CD8-positive, alpha-beta memory T cell (primary cell): ENCODE measurements at places on chromosomes 1 and 21.

GRCh38 chr21:44360159-44360558, 6.7 kb downstream of the TRPM2 start:
- no peak for DNase-seq

GRCh38 chr21:42683371-42684108, 30.1 kb downstream of the PDE9A start:
- peak; percentile 50 for DNase-seq

DNA sequence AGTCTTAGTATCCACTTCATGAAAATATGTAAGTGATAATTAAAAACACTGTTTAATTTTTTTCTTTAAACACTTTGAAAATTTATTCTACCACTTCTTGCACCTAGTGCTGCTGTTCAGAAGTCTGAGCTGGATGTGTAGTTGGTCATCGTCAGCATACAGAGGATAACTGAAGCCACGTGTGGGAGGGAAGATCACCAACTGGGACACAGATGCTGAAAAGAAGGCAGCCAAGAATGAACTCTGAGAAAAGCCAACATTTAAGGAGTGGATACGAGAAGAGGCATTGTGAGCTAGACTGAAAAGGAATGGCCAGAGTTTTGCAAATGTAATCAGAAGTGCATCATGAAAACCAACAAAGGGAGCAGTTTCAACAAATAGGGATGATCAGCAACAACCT, 24.6 kb upstream of the CLCA4 start:
- DNase-seq: no peak

DNA sequence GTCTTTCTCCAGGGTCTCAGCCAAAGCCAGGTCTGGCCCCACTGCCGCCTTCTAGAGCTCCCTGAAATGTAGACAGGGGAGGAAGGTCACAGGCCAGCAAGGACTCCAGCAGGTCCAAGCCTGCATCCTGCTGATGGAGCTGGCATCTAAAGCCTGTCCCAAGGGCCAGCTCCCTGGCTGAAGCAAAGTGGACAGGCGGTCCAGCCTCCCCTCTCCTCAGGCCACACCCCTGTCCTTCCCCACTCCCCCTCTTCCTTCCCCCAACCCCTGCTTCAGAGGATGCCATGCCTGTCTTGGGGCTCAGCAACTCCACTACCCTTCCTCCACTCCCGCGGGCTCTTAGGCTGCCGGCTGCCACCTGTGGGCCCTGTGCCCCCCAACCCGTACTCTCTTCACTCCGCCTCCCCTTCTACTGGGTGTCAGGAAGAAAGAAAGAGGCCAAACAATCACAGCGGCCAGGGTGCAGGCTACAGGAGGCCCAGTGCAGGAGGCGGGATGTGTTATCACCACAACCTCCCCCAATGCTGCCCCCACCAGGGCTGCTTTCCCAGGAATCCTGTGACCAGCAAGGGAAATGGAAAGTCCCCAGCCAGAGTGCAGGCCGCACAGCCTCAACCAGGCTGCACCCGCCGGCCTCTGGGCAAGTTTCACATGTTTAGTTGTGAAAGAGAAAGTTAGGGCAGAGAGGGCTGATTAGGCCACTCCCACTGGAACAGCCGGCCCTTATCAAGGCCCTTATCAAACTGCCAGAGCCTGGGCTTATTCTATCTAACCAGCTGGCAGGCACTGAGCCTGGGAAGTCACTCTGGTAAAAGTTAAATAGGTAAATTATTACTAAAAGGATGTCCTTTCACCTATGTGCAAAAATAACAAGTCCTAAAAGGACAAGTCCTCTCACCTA, 34.1 kb downstream of the ACOT7 start:
- peak; percentile 45 for DNase-seq

- no peak for DNase-seq
Observed at GRCh38 chr1:95223110-95223509, 10.9 kb upstream of the RWDD3 start.

DNA sequence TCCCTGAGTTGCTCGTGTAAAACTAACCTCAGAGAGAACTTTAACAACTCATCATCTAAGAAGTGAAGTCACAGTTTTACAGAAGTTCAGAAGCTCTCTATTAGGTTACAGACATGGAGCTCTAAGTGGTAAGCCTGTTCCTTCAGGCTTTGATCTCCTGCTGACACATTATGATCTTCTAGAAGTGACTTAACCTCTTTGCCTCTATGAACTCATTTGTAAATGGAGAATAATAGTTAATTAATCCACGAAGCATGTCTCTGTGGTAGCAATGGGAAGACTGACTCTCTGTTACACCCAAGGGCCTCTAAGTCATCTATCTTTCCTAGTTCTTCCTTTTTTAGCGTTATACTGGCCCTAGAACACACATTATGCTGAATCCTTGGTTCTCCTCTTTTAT, 157.9 kb upstream of the NRIP1 start:
- DNase-seq: no peak

DNA sequence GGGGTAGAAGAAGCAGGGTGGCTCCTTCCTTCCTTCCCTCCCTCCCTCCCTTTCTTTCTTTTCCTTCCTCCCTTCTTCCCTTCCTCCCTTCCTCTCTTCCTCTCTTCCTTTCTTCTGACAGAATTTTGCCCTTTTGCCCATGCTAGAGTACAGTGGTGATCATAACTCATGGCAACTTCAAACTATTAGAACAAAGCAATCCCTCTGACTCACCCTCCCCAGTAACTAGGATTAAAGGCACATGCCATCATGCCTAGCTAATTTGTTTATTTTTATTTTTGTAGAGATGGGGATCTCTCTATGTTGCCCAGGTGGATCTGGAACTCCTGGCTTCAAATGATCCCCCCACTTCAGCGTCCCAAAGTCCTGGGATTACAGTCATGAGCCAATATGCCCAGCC, 10.0 kb upstream of the RPE65 start:
- DNase-seq: no peak

GRCh38 chr1:47821760-47822159, 175.4 kb downstream of the TRABD2B start:
- DNase-seq: no peak

DNA sequence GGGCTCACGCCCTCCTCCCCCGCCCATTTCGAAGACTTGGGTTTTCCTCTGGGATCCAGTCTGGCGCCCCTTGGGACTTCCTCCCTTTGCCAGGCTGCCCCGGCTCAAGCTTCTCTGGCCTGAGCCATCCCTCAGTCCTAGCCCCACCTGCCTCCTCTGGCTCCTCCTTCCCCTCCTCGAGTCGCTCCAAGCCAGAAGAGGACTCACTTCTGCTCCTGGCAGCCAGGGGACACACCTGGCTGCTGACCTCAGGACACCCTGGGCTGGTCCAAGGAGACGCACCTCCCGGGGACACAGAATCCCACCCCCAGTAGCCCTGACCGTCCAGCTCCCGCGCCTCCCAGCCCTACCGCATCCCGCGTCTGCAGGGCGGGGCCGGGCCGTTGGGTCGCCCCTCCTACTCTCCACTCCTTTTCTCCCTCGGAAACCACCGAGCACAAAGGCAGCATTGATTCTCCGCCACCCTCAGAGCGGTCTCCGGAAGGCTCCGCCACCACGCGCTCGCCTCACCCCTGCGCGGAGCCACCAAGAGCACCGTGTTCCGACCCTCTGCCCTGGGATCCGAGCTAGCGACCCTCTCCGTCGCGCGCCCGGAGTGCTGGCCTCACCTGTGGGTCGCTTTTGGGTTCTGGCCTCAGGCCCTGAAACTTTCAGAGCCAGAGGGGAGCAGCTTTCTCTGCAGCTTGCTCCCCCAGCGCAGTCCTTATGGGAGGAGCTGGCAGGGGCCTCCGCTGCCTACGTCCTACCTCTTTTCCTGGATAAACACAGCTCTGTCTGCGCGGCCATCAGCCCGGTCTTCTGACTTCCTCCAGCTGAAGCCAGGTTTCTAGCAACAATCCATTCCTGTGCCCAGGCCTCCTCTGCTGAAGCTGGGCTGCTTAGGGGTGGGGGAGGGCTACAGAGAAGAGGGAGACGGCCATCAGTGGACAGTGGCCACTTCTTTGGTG, at the start of gene C2CD4D:
C2CD4D (minus strand) TSS at position 364 of the 947 bp plus-strand sequence. CDS start 831 bp downstream, outside the sequence.
- DNase-seq: peak; percentile 59

GRCh38 chr1:214824763-214825162, 221.8 kb downstream of the CENPF start:
- no peak for DNase-seq

GRCh38 chr1:8519167-8519566, 201.3 kb downstream of the SLC45A1 start:
- no peak for DNase-seq

DNA sequence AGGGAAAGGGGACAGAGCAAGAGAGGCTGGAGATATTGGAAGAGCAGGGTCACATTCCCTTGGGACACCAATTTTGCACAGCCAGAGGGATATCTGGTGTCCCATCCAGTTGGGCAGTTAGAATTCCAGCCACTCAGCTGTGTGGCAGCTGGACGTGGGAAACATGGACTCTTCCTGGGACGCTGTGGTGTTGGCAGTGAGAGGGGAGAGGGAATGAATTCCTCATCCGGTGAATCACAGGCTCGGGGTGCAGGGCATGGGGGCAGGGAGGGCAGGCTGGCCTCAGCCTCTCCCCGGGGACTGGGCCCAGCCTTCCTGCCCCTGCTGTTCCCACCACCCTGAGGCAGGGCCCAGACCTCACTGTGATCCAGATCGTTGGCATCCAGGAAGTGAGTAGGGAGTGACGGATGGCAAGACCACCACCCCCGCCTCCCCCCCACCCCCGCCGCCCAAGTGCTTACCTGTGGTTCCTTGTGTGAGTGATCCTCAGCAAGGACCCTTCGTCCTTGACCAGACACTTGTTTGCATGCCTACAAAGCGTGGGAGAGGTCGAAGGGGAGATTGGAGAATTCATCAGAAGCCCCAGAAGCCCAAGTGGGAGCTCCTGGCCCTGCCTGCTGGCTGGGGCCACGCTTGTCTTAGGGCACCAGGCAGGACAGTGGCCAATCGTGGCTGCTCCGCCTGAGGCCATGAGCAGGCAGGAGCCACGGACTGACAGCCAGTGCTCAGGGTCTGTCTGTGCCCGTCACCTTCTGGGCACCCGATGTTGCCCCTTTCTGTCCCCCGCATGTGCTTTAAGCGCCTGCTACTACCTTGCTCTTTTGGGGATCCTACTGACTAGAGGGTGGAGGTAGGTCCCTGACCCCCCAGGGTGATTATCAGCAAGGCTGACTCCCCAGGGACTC, 8.7 kb downstream of the WNT3A start:
- no peak for DNase-seq

- DNase-seq: no peak
Observed at GRCh38 chr1:34896612-34897011, 32.8 kb downstream of the DLGAP3 start.

DNA sequence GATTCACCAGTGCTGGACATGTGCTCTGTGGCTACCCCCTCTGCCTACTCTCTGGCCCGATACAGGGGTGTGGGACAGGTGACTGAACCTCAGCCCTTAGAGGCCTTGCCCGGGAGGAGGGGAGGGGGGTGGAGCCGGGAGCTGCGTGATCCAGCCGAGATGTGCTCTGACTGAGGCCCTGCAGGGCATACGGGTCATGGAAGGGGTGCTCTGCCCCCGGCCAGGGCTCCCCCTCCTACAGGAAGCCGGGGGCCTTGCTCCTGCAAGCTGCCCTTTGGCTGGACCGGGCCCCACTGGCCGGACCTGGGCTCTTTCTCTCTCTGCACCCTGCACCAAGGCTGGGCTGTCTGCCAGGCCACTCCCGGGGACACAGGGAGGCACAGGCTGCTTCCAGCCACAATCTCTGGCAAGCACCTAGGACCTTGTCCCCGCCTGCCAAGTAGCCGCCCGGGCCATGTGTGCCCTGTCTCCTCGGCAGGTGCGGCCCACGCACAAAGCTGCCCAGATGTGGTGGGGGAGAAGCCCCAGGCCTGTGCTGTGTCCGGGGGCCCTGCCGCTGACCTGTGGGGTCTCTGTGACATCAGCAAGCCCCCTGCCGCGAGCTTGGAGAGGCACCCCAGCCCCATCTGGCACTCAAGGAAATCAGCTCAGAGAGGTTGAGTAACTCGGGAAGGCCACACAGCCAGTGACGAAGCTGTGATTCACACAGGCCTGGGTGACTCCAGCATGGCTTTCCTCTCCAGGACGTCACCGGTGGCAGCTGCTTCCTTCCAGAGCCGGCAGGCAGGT, 1.5 kb downstream of the SCNN1D start:
- DNase-seq: no peak

GRCh38 chr1:234726359-234726943, 116.5 kb upstream of the IRF2BP2 start:
- DNase-seq: no peak

- DNase-seq: no peak
Observed at GRCh38 chr1:93976711-93977597, 67.7 kb upstream of the GCLM start.

DNA sequence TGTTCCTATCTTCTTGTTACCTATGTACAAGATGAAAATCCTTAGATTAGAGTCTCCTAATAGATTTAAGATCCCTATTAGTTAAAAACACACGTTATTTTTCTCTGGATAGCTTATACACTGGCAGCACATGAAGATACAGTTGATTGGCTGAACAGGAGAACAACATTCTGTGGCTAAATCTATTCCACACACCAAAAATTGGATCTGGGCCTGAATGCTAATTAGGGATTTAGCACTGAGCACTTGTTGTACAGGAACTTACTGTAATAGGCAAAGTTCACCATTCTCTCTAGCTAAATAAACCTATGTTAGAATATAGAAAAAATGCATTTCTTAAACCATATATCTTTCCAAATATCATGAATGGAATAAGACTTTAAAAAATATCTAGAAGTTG, 117.1 kb upstream of the PTGFR start:
- no peak for DNase-seq

DNA sequence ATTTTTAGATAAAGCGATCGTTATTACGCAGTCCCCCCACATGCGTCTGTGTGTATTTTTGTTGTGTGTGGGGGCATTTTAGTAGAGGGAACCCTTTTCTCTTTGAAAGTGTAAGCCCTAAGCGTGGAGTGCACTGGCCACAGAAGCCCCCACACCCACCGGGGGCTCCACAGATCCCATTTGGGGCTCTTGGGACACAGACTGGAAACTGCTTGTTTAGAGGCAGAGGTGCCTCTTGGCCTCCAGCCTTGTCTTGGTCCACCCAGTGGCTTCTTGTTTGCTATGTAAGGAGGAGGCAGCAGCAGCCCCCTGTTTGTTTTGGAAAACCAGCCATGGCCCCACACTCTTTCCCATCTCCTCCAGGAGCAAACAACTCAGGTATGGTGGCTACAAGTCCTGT, 42.8 kb downstream of the SLC37A1 start:
- no peak for DNase-seq

DNA sequence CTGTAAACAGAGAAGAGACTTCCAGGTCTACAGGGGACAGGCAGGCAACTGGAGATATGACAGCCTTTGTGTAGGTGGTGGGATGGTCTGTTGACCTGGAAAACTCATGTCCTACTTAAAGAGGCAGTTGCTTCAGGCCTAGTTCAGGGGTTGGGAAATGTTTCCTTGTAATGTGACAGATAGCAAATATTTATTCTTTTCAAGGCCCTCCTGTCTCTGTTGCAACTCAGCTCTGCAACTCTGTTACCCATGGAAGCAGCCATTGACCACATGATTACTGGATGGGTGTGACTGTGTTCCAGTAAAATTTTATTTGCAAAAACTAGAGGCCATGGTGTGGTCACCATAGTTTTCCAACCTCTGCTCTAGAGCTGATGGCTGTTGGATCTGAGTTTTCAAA, 341.9 kb downstream of the PTBP2 start:
- no peak for DNase-seq
